ENCODE measurements at places on chromosomes 7 and 10.

- no peak for DNase-seq
Measured at GRCh38 chr7:154566877-154567276, 436.0 kb downstream of the PAXIP1 start.

DNA sequence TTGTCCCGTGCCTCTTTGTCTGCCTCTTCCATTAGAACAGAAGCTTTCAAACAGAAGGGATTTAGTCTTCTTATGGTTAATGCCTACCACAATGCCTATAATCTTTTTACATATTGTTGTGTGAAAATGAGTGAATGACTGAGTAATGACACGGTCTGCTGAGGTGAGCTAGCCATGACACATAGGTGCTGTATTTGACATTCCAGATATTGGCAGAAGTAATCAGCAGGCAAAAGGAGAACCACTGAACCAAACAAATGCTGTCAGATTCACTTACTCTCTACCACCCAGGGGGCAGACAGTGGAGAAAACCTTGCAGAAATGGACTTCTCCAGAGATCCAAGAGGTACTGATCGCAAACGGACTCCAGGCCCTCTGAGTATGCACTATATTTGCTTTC is 377.2 kb upstream of the VWC2 start:
- no peak for DNase-seq

DNA sequence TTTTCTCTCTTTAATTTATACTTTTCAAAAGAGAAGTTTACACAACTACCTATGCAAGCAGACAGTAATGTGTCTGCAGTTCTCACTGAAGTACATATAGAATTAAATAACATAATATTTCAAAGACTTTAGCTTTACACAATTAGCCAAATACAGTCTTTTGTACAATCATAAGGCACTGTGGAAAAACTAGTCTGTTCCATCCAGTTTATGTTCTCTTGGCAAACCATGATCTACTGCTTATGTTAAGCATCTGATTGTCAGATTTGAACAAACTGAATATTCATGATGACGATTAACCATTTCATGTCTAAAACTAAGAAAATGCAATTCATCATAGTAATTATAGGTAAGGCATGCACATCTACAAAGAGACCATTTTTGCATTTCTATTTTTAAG is 842 bp downstream of the SEMA3A start:
- DNase-seq, result no peak

DNA sequence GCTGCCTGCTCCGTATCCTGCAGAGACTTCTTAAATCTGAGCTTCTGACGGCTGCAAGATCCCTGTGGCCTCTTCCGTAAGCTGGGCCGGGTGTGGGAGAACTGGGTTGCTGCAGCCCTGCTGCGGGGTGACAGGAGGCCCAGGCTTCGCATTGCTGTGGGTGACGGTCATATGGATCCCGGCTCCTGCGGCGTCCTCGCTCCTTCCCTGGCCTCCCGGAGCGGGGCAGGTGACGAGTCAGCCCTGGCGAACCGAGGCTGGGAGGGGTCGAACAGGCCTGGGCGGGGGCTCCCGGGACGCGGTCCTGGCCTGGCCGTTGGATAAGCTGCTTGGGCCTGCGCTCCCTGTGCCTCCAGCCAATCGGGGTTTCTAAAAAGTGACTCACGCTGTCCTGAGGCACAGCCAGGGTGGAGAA is 7.8 kb upstream of the UBE2D1 start:
- DNase-seq, result no peak

DNA sequence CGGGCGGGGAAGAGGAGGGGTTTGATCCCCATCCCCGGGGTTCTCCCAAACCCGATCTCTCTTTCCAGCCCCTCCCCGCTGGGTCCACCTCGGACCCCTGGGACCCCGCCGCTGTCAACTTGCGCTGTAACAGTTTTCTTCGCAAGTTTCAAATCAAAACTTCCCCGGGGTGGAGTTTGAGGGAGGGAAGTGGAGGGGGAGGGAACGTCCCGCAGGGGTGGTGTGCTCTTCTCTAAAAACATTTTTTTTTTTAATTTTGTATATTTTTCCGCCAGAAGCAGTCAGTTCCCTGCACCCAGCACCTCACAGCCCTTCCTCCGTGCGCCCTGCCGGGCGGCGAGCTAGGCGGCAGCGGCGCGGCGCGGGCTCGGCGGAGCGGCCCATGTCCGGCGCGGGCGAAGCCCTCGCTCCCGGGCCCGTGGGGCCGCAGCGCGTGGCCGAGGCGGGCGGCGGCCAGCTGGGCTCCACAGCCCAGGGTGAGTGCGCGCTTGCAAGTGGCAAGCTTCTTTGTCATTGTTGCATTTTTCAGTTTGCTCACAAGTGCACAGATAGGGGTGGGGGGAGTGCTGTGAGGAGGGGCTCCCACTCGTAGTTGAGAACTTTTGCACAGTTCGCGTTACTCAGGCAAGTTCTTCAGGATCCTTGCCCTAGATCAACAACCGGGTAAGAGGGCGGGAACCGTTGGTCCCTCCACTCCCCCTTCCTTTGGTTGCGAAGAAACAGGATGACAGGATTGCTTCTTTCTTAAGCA is 933 bp downstream of the MDFIC start:
- peak; percentile 56 for DNase-seq

DNA sequence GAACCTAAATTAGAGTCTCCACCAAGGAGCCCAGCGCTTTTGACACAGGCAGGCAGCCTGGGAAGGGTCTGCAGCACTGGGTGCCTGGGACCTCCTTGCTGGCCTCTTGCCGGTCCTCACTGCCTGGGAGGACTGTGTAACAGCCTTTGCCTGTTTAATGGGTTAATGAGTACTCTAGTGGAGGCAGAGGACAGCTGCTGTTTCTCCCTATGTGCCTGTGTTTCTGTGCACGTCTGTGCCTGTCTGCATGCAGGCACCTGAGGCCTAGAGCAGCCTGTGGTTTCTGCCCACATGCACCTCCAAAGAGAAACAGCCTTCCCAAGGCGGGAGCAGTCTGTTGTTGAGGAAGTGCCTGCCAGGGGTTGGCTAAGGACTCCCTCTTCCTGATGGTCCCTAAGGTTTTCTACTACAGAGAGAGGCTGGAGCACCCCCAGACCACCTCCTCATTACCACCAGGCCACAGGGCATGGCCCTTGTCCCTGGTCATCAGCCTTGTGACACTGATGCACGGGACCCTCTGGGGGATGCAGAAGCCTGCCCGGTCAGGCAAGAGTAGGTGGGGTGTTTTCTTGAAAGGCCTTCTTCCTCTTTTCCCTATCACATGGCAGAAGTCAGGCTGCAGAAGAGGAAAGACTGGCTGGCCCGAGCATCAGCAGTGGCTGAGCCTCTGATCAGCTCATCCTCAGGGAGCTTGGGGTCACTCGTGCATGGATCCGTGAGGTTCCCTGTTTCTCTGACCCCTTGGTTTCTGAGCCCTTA is 14.2 kb downstream of the SLC29A3 start:
- no peak for DNase-seq

GRCh38 chr7:70595370-70595754 is 536.6 kb upstream of the GALNT17 start:
- DNase-seq, result no peak

DNA sequence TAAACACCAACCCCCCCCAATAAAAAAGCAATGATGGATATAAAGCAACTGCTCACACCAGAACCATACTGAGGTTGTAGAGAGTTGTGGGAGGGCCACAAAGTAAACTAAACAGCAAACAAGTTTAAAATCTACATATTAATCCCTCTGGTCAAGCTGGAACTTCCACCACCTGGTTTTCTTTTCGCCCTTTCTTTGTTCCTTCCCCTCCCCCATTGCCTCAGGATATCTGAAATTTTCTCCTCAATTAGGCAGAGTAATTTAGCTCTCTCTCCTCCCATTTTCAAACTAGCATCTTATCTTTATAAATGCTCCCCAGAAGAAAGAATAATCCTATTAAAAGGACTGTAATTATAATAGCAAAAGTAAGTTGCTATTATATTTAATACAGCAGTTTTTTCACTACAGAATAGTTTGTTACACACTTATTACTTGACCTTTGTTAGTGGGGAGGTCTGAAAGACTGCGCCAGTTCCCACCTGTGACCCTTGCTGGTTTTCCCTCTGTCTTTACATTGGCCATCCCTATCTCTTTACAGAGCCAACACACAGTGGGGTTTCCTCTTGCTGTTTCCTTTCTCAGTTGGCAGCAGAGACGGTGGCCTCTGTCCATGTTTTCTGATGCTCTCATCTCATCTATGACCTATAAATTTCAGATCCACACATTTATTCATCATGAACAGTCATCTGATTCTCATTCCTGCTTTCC is 235.4 kb downstream of the RNLS start:
- no peak for DNase-seq

- DNase-seq, result no peak
Measured at GRCh38 chr10:128606055-128606454, 479.8 kb upstream of the MKI67 start.

- DNase-seq, result peak; percentile 28
Measured at GRCh38 chr10:4141471-4141870, 356.5 kb upstream of the KLF6 start.

DNA sequence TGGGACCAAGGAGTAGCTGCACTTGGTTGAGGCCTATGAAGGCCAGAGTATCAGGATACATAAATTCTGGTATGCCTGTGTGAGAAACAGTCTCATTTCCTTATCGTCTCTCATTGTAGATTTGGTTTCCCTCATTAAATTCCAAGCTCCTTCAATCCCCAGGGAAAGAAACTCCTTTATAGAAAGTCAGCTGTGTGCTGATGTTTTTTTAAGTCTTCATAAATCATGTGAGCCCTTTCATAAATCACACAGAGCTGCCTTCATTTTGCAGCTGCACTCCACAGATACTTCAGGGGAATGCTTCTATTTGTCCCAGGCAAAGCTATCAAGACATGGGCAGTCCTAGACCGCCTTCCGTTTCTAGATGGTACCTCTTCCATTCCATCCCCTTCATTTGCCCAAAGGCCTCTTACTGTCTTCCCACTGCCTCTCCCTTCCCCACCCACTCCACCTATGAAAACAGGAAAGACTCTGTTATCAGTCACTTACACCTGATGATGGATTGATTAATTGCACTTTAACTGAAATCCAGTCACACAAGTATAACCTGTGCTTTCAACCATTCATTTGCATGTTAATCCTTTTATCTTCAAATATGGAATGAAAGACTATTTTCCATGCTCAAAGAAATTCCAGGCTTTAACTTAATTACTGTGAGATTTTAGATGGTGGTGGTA is 290.2 kb downstream of the C7orf25 start:
- no peak for DNase-seq

GRCh38 chr7:82674268-82674667 is 230.7 kb upstream of the CACNA2D1 start:
- no peak for DNase-seq

DNA sequence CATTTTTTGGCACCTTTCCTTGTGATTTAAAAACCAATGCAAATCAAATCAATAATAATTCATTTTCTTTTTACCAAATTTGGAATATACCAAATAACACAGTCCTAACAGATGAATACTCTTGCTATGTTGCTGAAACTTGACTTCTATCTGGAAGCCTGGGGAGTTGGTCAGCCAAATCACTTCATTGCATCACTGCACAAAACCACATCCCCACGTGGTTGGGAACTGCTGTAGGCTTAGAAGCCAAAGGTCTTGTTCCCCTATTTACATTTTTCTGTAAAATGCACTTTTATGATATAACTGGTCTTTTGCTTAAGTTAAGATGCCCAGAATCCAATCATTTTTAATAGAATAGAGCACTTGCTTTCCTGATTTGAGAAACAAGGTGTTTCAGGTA is 15.2 kb downstream of the GPR85 start:
- DNase-seq, result no peak

- no peak for DNase-seq
Measured at GRCh38 chr10:118383063-118383689, 41.1 kb upstream of the FAM204A start.

DNA sequence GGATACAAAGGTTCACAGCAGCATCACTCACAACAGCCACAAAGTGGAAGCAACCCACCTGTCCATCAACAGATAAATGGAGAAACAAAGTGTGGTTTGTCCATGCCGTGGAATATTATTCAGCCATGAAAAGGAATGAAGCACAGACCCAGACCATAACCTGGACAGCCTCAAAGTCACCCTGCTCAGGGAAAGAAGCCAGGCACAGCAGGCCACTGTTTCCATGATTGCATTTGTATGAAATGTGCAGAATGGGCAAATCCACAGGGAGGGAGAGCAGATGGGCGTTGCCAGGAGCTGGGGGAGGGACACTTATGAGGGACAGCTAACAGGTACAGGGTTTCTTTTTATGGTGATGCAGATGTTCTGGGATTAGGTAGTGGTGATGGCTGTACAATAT is 30.3 kb downstream of the FOXL3 start:
- DNase-seq, result no peak

- DNase-seq, result peak; percentile 45
Measured at GRCh38 chr10:77179015-77179695, 458.5 kb downstream of the KCNMA1 start.

GRCh38 chr10:97943294-97943693 is 87.1 kb downstream of the CRTAC1 start:
- no peak for DNase-seq

GRCh38 chr7:20595971-20596370 is 19.5 kb upstream of the ABCB5 start:
- DNase-seq, result no peak

DNA sequence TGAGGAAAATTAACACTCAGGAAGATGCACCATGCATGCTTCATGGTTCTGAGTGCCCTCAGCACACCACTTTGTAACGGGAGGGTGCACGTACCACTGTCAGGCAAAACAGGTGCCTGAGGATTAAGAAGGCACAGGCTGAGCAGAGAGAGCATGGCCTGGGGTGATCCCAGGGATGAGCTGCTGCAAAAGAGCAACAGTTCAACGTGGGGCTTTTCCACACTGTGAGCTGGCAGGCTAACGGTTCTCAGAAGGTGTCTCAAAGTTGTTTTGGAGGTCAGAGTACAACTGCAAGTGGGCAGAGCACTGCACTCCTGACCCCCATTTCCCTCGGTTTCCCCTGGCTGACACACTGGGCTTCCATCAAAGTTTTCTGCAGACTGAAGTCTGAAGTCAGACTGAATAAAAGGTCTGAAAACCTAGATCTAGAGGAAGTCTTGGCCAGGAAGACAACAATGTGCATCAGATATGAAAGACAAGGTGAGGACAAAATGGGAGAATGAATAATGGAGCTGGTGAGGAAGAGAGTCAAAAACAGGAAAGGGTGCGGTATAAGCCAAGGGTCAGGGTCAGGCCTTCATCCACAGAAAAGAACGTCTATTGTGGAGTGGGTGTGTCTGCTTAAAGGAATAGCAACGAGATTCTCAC is 20.5 kb downstream of the ZNF438 start:
- no peak for DNase-seq

- no peak for DNase-seq
Measured at GRCh38 chr7:24974026-24974832, 5.7 kb downstream of the OSBPL3 start.

- DNase-seq, result peak; percentile 22
Measured at GRCh38 chr7:131819891-131820290, 263.5 kb upstream of the PODXL start.

Measured in iPS-NIHi11 (cell line).